Naive thymus-derived CD8-positive, alpha-beta T cell (primary cell): ENCODE measurements at places on chromosomes 6 and 20. TPM values are rescaled to one million over a fixed set of nuclear protein-coding genes. Genes with fewer than 3 reads are reported as not detected.
A peak's percentile ranks its signal among the peaks of the same experiment; 100 is the strongest.

Gene PRKN
- total RNA-seq = 3.5 TPM

Gene TRAM2
- total RNA-seq = 9.9 TPM

Gene OTOR
- total RNA-seq = not detected

Gene PDE7B
- 0.44 TPM for total RNA-seq

Gene CDSN
- total RNA-seq = not detected

Gene SNRNP48
- total RNA-seq = 29.2 TPM

Gene PNPLA1
- total RNA-seq = not detected

Gene ZNF391
- 6.6 TPM for total RNA-seq

Gene TRAPPC3L
- not detected for total RNA-seq

Gene FAXC
- not detected for total RNA-seq

Gene PAQR8
- total RNA-seq = 28.9 TPM

Gene ANKRD6
- total RNA-seq = 5.8 TPM

Gene ENPP5
- 1.2 TPM for total RNA-seq

Gene IL17A
- total RNA-seq = not detected

Gene ANKEF1
- 7.4 TPM for total RNA-seq

Gene DUSP22
- total RNA-seq = 46.0 TPM

Gene LY6G6F
- not detected for total RNA-seq

- no peak for DNase-seq
These were observed 33.0 kb downstream of the RNF146 start for GRCh38 chr6:127299522-127300240.

DNA sequence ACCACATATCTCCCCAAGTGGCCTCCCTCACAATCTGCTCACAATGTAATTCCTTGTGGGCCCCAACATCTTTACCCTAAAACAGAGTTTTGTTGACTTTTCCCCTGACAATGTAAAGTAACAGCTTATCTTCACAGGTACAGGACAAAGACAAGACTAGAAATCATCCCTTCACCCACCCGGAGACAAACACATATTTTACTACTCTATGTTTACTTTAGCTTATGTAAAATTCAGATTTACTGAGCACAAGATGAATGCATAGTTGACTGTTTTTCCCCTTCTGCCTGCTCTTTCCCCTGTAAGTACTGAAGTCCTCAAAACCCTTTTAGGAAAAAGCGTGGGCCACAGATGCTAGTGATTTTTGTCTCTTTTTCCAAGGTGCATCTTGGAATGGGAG is 61.0 kb downstream of the RPP21 start:
- DNase-seq = no peak

DNA sequence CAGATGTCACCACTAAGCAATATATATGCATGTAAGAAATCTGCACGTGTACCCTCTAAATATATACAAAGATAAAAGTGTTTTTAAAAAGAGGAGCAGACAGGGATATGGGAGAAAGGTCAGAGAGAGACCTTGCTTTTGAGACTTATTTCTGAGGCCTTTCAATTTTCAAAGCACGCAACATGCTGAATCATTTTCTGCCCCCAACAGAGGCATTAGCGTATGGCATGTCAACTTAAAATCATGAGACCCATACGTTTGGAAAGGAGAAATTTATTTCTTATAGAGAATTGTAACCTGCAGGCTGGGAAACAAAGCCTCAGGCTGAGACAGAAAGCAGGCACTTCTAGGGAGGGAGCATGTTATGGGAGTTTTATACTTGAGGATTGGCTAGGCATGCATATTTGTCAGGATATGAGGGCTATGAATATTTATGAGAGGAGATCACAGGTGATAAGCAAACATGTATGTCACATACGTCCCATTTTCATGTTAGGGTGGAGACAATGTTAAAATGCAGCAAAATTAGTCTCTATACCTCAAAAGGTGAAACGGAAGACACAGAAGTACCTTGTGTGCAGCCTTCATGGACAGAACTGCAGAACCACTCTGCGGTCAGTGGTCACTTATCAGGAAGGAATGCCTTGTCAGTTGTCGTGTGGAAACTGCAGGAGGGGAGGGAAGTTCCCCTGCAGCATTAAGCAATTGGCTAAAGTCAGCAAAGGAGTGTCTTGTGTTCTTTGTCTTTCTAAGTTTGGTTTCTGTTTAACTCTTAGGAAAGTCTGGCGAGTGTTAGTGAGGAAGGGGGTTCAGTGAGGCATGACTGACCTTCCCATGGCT is 6.3 kb upstream of the GABRR2 start:
- DNase-seq = no peak

DNA sequence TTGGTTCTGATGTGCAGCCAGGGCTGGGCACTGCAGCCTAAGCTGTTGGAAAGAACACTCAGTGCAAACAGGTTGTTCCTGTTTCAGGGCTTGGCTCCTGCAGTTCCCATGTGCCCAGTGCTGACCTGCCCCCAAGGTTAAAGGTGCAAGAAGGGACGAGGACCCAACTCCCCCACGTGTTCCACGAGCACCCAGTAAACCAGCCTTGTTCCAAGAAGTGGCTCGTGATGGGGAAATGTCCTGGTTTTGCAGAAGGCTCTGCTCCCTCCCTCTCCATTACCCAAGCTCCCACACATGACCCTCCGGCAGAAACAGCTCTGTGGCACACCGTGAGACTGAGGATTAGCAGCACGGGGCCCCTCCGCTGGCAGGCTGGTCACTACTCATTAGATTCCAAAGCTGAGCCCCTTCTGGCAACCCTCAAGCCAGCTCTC is 9.4 kb downstream of the ACSS1 start:
- no peak for DNase-seq

GRCh38 chr20:50068041-50068651 is 44.8 kb downstream of the UBE2V1 start:
- no peak for DNase-seq

DNA sequence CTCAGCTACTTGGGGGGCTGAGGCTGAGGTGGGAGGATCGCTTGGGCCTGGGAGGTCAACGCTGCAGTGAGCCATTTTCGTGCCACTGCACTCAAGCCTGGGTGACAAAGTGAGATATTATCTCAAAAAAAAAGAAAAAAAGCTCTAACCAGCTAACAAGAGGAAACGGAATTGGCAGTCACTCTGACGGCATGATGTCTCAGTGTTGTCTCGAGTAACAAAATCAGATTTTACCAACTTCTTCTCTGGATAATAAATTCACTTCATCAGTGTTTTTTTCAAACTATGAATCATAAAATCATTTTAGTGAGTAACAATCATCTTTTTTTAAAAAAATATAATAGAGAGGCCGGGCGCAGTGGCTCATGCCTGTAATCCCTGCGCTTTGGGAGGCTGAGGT is 12.6 kb downstream of the KIF16B start:
- no peak for DNase-seq

- DNase-seq = no peak
These were observed 3.7 kb downstream of the AK9 start for GRCh38 chr6:109687271-109687761.

GRCh38 chr6:168238159-168238909 is 81.2 kb downstream of the DACT2 start:
- no peak for DNase-seq

DNA sequence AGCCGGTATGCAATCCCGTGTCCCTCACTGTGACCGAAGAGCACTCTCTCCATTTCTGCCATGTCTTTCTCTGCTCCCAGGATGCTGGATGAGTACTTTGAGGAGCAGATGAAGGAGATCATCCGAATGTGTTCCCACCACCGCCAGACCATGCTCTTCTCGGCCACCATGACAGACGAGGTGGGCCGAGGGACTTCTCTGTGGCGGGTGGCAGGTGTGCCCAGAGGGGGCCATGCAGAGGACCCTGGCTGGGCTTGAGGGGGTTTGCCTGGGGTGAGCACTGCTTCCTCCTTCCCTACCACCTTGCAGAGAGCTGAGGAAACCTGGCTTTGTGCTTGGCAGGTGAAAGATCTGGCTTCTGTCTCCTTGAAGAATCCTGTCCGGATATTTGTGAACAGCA is 14.0 kb downstream of the DDX27 start:
- DNase-seq = no peak

DNA sequence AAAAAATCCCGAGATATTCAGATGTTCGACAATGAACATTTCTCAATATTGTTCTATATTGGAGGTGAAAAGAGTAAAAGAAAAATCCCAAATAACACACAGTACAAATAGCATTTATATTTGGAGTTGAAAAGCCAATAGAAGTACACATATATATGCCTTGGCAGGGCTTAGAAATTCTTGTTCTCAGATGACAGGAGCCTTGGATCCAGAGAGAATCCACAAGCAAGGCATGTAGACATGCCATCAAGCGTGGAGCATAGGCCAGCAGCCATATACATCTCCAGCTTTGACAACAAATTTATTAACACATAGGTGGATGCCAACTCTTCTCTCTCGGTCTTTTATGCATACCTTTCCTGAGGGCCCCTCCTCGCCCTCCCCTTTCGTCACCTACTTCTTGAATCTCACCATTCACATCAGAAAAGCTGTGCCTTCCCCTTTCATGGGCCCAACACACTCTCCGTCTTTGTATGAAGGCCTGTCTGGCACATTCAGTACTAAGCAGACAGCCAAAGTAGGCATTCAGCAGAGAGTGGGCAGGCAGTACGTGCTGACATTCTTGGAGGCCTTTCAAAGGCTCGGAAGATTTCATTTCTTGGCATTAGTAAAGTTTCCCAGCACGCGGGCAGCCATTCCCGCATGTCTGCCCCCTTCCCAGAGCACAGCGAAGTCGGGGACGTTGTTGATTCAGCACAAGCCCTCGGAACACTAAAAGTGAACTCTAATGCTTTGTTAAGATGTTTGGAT is 18.2 kb downstream of the NEDD9 start:
- DNase-seq = no peak

DNA sequence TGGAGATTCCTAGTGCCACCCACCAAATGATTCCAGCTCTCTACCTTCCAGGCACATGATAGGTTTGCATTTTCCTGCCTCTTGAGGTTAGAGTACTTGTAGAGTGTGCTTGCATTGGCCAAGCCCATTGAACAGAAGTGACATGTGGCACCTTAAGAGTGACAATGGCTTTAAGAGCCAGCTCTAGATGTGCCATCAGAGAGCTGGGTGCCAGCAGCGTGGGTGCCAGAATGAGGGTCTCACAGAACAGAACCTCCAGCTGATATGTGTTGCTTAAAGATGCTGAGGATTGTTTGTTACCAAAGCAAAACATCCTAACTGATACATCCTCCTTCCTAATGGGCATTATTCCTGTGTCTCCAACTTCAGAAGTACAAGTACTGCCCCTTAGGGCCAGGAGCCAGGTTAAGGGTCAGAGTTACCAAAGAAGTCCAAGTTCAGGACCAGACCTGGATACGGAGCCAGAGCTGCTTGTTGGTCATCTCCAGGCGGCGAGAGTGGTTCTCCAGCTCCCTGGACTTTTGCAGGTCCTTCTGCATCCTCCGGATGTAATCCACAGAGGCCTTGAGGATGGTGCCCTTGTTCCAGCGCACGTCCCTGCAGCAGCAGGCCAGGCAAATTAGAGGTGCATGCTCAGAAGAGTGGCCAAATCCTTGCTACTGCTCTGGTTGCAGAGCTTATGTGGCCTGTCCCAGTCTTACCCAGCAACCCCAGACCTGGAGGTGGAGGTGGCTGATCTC is 47.5 kb downstream of the MDFI start:
- DNase-seq = no peak

DNA sequence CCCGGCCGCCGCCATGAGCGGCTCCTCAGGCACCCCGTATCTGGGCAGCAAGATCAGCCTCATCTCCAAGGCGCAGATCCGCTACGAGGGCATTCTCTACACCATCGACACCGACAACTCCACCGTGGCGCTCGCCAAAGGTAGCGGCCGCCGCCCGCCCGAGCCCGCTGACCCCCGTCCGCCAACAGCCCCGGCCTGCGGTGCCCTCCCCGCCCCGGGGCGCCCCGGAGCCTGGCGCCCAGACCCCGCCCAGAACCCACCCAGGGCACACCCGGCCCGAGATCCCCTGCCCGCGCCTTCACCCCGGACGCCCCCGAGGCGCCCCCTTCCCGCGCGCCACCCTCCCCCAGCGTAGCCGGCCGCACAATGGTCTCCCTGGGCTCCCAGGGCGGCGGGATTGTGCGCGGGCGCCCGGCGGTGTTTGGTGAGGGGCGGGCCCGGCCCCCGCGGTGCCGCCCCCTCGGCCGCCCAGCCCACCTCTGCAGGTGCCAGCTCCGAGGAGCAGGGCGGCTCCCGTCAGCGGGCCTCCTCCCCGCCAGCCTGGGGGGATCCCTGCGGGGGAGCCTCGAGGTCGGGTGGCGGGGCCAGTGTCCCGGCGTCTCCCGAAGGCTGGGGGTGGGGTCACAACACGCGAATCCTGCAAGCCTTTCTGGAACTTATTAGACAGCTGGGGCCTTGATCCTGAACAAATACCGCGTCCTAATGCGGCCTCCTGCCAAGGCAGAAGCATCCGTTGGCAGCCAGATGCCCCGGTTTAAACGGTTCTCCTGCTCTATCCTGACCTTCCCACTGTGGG is 577 bp downstream of the LSM14B start:
- peak; percentile 43 for DNase-seq

- no peak for DNase-seq
These were observed 87.0 kb downstream of the SGK1 start for GRCh38 chr6:134230940-134231339.

- DNase-seq = no peak
These were observed 88.1 kb upstream of the STMND1 start for GRCh38 chr6:17013701-17014100.

GRCh38 chr6:5850848-5851255 is 155.9 kb downstream of the NRN1 start:
- no peak for DNase-seq

GRCh38 chr20:13098720-13099355 is 90.1 kb downstream of the SPTLC3 start:
- DNase-seq = no peak

DNA sequence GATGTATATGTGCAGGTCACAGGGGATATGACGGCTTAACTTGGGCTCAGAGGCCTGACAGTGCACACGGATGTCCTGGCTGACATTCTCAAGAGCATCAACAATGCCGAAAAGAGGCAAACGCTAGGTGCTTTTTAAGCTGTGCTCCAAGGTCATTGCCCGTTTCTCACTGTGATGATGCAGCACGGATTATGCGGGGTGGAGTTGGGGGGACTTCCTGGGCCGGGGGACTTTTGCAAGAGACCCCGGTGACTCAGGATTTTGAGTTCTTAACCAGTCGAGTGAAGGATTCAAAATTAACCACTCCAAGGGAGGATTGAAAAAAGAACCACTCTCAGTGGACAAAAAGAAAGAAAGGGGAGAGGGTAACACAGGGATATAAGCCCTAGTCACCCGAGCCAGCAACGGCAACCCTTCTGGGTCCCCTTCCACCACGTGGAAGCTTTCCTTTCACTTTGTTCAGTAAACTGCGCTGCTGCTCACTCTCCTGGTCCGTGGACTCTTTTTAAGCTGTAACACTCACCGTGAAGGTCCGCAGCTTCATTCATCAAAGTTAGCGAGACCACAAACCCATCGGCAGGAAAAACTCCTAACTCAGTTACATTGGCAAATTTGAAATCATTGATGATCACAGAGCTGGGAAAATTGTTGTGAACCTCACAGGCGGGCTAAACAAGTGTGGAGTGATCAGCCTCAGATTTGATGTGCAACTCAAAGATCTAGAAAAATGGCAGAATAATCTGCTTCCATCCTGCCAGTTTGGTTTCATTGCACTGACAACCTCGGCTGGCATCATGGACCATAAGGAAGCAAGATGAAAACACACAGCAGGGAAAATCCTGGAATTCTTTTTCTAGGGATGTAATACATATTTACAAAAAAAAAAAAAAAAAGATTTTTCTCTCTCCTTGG is 199.3 kb downstream of the ARID1B start:
- DNase-seq = peak; percentile 5
